Hepatocyte (in vitro differentiated cells): ENCODE measurements at places on chromosomes 5 and 9.

DNA sequence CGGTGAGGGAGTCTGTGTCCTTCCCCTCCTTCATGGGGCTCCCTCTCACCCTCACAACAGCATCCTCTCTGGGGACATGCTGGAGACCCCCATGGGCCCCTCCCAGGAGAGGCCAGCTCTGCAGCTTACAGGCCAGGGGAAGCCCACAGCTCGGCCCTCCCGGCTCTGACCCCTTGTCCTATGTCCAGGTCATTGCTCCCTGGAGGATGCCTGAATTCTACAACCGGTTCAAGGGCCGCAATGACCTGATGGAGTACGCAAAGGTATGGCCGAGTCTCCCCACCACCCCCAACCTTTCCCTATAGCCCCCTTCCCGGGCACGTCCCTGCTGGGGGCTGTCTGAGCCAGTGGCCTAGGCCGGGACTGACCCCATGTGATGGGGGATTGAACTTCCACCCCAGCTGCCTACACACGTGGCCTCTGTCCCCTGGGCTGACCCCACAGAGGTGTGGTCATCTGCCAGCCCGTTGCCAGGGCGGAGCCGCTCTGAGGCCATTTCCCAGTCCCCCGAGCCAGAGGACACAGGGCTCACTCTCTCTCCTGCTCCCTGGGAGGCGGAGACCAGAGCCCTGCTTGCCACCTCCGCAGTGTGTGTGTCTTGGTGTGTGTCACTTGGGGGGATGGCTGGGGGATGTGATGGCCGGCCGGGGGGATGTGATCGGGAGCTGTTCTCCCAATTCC, 21.9 kb downstream of the ASS1 start:
- DNase-seq = no peak

- DNase-seq = no peak
Observed at GRCh38 chr9:3261484-3261883, 264.3 kb downstream of the RFX3 start.

DNA sequence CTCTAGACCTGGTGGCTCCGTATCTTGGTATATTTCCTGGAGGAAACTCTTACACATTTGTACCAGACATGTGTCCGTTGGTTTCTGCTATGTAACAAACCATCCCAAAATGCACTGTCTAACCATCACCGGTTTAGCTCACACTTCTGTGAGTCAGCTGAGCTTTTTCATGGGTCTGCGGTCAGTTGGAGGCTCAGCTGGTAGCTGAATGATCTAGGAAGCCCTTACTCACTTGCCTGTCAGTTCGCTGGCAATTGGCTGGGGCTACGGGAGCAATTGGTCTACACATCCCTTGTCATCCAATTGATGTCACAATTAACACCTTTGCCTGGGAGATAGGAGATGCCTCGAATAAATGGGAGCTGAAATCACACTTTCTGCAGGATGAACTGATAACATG, 11.6 kb upstream of the WHRN start:
- DNase-seq = no peak

GRCh38 chr9:21812946-21813568, 10.6 kb downstream of the MTAP start:
- peak; percentile 81 for DNase-seq

- DNase-seq = no peak
Observed at GRCh38 chr5:14545862-14546261, 35.7 kb upstream of the OTULINL start.

DNA sequence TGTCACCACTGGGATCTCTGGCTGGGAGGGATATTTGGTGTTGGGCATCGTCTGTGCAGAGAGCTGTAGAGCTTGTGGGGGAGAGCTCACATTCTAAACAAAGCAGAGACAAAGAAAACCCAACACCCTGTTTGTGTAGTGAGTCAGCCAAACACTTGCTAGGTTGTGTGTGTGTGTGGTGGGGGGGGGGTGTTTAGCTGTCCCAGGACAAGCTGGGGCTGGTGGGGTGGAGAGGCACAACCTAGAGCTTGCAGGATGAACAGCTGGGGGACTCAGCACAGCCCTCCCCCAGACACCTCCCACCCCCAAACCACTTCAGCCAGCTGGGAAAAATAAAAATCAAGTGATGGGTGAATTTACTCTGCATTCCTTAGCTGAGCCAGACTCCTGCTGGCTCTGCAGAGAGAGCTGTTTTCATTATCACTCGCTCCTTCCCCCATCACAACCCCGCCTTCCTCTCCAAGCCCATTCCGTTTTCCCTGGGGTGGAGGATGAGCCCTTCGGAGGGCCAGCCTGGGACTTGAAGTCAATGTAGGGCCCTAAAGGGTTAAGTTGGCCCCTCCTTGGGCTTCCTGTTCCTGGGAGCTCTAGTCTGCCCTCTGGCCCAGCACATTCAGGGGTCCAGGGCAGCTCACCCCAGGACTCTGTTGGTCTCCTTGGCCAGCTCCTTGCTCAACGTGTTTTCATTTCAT, 2.6 kb downstream of the OLFML2A start:
- peak; percentile 64 for DNase-seq

DNA sequence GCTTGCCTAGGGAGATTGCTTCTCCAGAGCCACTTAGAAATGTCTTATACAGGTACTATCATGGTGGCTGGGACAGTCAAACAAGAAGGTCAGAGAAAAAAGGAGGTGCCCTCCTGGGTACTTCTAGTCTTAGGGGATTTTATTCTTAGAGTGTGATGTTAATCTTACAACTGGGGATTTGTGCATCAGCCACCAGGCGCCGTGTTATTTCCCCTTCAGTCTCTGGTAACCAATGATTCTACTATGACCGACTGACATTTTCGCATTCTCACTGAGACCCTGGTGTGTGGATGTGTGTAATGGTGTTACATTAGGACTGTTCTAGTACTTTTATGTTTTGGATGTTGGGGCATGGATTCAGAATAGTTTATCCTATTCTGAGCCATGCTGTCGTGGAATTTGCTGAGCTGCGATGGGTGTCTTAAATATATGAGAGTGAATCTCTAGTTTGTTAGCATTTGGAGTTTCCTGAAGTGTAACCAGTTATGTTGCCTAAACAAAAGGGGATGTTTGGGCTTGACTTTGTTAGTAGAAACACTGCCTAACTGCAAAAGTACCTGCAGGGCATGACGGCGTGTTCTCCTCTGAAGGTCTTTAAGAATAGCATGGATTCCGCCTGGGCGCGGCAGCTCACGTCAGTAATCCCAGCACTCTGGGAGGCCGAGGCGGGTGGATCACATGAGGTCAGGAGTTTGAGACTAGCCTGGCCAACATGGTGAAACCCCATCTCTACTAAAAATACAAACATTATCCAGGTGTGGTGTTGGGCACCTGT, 175.2 kb upstream of the DAP start:
- no peak for DNase-seq

- DNase-seq = no peak
Observed at GRCh38 chr9:135230386-135230765, 142.9 kb downstream of the OLFM1 start.

DNA sequence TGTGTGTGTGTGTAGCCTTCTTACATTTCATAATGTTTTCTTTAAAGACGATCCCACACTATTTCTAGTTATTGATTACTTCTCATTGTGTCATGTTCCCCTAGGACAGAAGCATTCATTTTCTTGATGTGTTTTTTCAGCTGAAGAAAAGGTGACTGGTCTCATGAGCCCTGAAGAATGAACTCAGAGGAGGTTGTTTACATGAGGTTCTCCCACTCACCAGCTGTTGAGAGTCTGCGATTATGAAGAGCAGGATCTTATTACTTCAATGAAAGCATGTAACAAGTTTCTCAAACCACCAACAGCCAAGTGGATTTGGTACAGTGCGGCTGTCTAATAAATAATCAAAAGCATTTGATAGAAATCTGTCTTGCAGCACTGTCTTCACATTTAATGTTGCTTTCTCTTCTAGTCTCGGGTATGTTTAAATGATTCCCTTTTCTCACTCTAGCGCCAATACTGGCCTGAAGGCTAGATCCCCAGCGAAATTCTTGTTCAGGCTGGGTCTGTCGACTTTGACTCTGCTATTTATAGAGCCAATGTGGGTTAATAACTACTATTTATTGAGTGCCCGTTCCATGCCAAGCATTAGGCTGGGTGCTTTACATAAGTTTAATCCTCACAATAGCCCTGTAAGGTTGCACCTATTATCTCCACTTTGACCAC, 9.6 kb upstream of the FSD1L start:
- DNase-seq = no peak

- peak; percentile 97 for DNase-seq
Observed at GRCh38 chr9:92293452-92294296, at the start of gene IARS1. TSS of gene IARS1 (minus strand) at chr9:92293697. CDS start at chr9:92289419, 4,278 bp downstream.

GRCh38 chr9:133371261-133371711, 4.6 kb downstream of the SURF4 start:
- no peak for DNase-seq

- DNase-seq = no peak
Observed at GRCh38 chr5:133347039-133347438, 265.3 kb downstream of the FSTL4 start.

DNA sequence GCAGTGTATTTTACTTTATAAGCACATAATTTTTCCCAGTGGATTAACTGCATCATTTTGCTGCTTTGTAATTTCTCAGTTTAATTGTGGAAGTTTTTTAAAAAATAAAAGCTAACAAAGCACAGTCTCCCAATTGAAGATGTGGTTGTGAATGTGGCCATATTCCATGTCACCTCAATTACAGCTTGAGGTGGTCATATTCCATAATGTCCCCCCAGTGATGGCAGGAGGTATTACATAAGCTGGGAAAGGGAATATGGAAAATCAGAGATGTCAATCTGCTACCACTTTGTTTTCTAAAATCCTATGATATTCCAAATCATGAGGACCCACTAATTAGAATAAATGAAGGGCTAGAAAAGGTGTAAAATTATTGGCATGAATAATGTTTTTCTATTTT, 1672.0 kb upstream of the CDH9 start:
- DNase-seq = no peak
